Activated T-helper 1 cell treated with anti-CD3 and anti-CD28 coated beads, Interleukin-2, amount 50 U/mL, for 16 hours (primary cell): ENCODE measurements at places on chromosomes 5 and 9.

- DNase-seq: no peak
These were observed 41.9 kb downstream of the SLC22A5 start for GRCh38 chr5:132411304-132412013.

DNA sequence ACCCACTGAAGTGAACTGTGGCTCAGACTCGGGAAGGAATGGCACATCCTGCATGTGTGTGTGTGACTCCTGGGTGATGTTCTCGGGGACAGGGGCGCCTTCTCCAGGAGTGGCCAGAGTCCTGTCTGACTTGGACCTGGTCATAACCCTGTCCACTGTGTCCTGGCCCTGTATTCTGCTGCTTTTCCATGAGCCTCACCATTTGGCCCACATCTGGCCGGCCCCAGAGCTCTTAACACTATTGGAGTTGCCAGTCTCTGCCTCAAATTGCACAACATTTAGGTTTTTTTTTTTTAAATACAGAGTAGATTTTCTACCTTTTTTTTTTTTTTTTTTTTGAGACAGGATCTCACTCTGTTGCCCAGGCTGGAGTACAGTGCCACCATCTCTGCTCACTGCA, 278.3 kb upstream of the TUT7 start:
- DNase-seq: no peak

DNA sequence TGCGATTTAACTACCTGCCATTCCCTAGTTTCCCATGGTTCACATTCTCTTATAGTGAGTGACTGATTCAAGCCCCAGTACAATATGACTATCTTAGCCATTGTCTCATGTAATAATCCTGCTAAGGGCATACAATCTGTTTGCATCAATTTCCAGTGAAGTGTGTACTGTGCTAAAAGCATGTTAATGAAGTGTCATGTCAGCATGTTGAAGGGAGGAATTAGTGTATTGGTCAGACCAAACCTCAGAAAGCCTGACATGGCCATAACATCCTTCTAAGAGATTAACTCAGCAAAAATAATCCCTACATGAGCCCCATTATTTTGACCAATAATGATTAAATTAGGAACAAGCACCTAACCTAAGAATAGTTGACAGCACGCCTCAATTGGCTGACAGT, 442.4 kb downstream of the ENC1 start:
- no peak for DNase-seq

- DNase-seq: no peak
These were observed 42.2 kb downstream of the OSMR start for GRCh38 chr5:38888041-38888440.

DNA sequence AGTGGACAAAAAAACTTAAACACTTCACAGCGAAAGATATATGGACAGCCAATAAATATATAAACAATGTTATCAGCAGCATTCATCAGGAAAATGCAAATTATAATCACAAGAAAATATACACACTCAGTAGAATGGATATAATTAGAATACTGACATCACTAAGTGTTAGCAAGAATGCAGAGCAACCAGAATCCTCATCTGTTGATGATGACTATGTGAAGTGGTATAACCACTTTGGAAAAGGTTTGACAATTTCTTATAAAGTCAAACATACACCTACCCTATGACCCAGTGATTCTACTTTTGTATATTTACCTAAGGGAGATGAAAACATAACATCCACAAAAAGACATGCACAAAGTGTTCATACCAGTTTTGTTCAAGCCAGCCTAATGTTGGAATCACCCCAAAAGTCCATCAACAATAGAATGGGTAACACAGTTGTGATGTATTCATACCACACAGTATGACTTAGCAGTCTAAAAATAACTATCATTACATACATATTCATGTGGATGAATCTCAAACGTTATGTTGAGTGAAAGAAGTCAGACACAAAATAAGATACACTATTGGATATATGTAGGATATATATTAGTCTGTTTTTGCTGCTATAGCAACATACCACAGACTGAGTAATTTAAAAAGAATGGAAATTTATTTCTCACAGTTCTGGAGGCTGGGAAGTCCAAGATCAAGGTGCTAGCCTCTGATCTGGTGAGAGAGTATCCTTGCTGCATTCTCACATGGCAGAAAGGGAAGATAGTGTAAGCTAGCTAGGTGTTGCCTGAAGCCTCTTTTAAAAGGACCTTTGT, 148.8 kb upstream of the ADAMTSL1 start:
- no peak for DNase-seq

DNA sequence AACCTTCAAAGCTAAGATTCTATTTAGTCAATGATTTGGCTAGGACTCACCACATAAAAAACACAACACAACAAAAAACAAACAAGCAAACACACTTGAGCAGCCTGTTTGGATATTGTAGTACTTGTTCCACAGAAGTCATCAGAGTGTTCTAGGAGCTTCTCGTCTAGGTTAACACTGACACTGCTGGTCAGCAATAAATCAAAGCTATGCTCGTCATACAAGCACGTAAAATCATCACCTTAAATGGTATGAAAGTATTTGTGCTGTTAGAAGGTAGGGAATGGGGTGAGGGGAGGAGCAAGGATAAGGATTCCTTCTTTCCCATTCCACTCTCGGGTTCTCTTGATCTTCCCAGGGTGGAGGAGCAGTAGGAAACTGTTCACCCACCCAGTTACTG, 88.0 kb downstream of the ARL15 start:
- DNase-seq: no peak

GRCh38 chr9:9133526-9133925, 1333.9 kb upstream of the DMAC1 start:
- DNase-seq: no peak

GRCh38 chr5:137872466-137872865, 4.8 kb downstream of the MYOT start:
- DNase-seq: no peak

DNA sequence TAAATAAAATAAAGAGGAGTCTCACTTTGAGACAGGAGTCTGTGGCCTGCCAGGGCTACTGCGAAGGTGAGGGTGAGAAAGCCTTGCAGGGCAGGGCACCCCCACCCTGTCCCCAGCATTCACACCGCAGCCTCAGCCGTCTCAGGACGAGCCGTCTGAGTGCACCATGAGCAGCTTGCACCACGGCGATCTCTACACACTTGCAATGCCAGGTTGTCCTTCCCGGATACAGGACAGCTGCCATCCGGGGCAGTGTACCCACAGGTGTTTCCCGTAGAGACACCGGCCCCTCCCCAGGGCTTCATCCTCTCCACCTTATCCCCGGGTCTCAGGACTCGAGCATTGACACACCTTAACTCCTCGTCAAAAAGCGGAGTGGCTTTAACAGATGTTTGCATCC, 43.3 kb downstream of the IRX2 start:
- DNase-seq: no peak

DNA sequence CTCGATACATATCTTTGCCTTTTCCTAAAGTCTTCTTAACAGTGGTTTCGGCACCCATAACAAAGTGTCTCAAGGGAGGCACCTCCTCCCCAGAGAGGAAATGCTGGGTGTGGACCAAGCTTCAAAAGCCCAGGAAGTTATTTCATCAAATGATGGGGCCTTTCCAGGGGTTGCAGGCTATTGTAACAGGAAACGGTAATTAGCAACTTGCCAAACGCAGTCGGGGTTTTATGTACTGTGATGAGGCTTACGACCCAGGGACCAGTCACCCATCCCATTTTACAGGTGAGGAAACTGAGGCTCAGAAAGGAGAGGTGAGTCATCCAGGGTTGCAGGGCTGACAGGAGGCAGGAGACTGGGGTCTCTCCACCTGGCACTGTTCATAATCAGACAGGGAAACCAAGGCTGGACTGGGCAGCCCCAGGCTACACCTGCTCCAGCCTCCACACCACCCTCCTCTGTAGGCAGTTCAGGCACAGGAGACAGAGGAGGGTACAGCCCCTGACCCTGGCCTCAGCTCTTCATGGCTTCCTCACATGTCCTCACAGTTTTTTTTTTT, 30.0 kb upstream of the SUSD3 start:
- peak; percentile 40 for DNase-seq

DNA sequence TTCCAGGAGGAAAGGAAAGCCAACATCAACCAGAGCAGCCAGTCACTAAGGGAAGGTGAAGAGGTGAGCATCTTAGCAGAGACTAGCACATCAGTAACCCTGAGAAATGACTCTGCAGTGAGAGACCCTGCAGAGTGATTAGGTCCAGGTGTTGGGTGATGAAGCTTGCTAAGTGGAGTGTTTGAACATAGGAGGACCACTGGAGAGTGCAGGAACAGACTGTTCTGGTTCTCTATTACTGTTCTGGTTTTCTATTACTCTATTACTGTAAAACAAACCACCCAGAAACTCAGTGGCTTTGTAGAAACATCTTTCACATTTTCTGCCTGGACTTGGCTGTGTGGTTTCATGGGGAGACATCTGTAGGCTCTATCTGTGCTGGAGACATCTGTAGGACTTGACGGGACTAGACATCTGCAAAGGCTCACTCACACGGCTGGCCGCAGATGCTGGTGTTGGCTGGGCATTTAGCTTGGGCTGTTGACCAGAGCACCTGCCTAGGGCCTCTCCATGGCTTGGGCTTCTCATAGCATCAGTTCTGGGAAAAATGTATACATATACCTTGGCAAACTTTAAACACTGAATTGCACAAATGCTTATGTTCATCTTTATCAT, 33.4 kb upstream of the SPATA31E1 start:
- no peak for DNase-seq

DNA sequence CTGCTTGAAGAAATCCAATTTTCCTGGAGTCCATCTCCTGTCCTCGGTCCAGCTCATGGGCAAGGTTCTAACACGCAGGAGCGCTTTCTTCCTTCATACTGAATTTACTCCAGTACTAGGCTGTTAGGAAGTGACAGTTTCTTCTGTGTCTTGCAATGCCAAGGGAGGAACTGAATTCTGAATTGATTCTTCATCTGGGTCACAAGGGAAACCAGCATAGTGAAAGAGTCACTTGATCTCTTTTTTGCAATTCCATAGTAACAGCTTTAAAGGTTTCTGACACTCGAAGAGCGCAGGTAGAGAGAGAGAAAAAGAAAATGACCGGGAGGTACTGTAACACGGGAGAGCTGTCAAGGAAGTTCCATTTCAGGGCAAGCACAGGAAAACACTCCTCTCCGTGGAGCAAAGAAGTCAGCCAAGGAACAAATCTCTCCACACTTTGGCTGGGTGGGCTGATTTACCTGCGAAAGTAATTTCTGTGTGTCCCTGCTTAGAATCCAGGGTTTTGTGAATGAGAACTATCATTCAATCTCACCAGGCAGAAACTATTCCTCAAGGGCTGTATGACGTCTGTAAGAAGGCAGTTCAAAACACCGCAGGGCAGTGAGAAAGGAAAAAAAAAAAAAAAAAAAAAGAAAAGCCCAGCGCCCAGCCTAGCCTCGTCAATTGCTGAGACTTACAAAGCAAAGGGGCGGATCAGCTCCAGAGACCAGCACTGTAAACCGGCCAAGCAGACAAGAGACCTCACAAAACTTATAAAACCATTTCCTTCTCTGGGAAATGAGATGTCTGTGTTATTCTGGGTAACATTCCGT, 617.8 kb downstream of the PDE4D start:
- no peak for DNase-seq

DNA sequence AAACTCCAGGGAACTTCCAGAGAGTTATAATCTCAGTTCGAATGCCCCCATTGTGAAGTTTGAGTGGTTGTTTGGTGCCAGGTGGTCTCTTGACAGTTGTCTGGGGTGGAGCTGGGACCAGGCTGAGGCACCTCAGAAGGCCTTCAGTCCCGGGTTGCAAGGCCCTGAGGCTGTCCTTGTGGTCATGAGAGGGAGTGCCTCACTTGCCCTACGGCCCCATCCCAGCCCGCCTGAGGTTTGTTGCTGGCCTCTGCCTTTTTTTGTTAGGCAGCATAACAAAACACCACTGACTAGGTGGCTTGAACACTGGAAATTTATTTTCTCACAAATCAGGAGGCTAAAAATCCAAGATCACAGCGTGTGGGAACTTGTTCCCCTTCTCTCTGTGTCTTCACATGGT, 73.0 kb upstream of the PAPPA start:
- DNase-seq: no peak

GRCh38 chr5:31449174-31449573, 82.7 kb downstream of the DROSHA start:
- no peak for DNase-seq

- no peak for DNase-seq
These were observed 16.3 kb upstream of the PPP2CA start for GRCh38 chr5:134242146-134242545.

DNA sequence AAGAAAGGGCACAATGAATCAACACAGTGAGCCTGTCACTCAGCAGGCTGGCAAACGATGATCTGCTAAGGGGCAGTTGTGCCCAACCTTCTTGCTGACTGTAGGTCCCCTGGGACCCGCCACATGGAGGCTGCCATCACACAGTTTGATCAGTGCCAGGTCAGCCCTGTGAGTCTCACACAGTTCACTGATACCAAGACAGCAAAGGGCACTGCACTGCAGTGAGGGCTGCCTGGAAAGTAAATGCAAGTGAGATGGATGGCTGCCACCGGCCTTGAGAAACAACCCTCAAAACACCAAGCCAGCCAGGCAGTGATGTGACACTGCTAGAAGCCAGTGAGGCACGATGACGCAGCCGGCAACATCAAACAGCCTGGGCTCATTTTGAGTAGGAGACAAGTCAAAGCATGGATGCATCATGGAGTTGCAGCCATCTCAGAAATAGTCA, 30.3 kb downstream of the FOXD1 start:
- DNase-seq: no peak

GRCh38 chr9:113989017-113989713, 88.9 kb downstream of the AMBP start:
- no peak for DNase-seq

DNA sequence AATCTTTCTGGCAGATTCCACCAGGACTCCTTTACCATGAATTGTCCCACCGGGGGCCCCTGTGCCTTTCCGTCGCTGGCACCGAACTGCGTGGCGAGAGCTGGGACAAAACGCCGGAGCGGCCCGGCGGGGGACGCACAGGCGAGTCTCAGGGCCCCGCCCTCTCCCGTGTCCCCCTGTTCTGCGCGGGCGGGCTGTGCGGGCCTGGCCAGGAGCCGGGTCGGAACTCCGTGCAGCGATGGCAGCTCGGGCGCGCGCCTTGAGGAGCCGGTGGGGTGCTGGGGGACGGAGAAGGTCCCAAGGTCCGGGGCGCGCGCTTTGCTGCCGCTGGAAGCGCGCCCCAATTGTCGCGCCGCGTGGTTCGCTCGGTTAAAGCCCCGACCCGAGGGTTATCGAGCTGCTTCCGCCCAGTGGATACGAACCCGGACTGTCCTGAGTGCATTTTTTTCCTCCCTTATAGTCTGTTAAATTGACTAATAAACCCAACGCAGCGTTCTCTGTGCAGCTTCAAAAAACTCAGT, 125.3 kb downstream of the TMEM174 start:
- no peak for DNase-seq

- no peak for DNase-seq
These were observed 197.5 kb downstream of the KIAA0825 start for GRCh38 chr5:94420885-94421284.

DNA sequence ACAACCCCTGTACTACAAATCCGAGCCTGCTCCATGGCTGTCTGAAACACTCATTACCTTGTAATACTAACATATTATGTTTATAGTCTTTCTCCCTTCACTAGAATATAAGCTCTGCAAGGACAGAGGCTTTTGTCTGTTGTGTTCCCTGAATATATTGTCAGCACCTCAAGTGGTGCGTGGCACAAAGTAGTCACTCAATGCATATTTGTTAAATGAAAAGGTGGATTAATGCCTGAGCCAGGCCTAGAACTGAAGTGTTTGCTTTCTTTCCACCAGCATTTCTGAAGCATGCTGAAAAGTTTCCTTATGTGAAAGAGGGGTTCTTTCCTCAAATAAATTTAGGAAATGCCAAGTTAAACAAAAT, 36.3 kb downstream of the ELL2 start:
- no peak for DNase-seq

GRCh38 chr9:94760660-94761059, 34.2 kb downstream of the AOPEP start:
- DNase-seq: no peak
